ENCODE measurements at places on chromosomes 4 and X.

DNA sequence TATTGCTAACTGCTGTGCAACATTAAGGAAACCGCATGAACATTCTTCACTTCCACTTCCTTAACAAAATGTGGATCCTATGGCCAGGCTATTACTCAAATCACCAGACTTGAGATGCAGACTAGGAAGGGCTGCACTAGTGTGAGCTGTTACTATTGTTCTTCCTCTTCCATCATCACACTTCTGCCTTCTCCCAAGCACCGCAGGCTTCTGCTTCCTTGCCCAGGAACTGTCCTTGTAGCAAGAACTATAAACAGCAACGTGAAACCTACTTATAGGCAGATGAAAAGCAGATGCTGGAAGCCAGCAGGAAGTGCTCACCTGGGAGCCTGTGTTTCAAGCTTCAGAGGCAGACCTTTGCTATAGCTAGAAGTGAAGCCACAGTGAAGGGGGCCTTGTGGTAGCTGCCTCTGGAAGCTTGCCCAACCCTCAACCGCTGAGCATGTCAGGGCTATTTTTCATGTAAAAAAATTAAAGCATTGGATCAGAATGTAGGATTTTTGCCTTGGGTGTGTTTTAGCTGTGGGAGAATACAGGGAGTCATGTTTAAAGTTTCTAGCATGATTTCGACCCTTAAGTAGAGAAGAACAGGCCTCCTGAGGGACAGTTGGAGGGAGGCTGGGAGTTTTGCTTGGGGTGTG, 43.9 kb downstream of the CLNK start:
- peak; percentile 58 for DNase-seq

DNA sequence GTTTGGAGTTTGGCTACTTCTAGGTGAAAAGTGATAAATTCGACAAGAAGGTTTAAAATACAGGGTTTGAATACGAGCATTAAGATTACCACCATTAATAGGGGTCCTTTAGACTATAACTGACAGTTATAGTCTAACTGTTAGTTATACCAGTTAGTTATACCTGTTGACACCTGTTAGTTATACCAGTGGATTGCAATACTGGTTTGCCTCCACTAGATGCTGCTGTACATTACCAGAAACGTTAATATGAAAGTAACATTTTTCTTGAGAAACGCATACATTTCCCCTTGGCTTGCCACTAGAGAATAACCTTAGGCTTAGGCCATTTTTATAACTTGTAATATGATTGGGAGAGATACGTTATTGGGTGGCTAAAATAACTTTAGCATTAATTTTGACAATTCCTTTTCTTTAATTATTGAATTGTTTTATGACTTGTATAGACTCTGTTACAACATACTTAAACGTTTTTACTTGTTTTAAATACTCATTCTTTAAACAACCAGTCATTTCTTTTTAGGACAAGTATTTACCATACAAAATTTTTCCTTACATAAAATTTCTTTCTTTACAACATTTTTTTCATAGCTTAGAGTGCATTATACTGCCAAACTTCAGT, 911.2 kb downstream of the FSTL5 start:
- DNase-seq: peak; percentile 29

DNA sequence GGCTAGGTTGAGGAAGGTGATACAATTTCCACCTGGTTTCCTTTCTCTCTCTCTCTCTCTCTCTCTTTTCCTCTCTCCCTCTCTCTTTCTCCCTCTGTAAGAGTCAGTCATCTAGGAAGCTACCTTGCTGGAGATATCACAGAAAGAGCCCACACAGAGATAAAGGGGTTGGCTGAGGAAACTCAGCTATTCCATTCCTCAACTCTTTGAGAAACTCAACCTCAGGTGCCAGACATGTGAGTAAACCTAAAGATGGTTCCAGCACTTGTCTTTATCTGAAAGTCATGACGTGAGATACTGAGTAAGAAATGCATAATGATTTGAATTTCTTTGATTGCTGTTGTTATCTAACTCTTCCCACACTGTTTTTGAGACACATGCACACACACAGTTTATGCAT, 564.0 kb downstream of the SPOCK3 start:
- peak; percentile 39 for DNase-seq

DNA sequence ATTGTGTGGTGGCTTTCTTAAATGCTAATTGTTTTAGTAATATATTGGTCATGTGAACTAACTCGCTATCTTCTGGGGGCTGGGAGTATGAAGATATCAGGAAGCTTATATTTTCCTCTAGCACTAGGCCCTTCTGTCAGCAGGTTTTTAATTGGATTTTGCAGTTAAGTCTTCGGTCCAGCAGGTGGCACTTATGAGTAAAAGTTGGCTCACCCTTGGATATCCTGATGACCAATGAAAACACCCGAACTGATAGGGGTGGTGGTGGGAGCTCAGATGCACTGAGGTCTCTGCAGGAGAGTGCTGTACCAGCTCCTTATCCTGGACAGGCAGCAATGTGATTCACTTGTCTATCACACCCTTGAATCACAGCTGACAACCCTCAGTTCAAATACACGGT, 1365.8 kb upstream of the DIAPH2 start:
- no peak for DNase-seq

DNA sequence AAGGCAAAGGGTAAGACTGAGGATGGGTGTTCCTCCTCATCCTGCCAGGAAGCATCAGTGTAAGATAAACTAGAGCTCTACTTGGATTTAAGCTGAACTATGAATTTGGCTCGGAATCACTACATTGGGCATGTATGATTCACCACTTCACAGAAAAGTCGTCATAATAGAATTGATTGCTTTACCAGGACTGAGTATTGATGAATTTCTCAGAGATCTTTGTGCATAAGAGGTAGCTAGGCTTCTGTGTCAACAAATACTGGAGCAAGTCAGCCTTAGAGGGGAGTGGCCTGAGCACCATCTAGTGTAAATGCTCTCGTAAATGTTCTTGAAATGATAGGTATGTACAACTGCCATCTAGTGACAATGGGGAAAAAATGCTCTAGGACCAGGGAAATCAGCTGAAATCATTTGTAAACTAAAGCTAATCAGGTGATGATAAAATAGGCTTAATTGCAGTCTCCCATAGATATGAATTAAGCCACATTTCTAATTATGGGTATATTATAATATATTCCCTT, 309.5 kb upstream of the FMR1 start:
- DNase-seq: no peak

DNA sequence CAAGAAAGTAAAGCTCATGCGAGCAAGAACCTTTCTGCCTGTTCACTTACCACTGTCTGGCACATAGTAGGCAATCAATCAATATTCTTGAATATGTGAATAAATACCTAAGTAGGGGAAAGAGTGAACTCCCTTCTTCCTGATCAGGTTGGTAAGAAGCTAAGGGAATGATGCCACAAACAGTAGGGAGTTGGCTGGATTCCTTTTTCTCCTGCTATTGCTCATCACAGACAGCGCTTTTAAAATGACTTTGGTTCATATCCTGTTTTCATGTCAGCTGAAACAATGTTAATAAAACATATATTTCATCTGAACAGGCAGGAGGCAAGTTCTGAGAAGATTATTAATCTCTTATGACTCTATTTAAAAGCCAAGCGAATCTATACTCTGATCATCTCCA, 99.2 kb downstream of the NSUN7 start:
- peak; percentile 27 for DNase-seq

DNA sequence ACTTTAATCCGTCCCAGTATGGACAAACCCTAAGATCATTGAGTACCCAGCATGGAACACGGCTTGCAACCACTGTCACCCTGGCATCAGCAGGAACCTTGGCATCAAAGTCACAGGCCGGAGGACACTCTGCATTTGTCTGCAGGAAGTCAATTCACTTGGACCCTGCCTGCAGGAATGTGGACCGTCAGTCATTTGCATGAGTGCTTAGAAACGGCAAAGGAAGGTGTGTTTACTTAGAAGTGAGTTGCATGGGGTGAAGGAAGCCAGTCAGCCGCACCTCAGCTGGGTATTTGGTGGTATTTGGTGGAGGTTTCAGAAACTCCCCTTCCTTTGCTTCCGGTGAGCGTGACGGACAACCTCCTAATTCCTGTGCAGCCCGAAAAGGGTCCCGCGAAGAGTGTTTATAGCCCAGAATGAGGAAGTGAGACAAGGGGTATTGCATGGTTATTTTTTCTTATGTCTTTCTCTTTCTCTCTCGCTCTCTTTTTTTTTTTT, 15.5 kb downstream of the P2RY8 start:
- DNase-seq: no peak

DNA sequence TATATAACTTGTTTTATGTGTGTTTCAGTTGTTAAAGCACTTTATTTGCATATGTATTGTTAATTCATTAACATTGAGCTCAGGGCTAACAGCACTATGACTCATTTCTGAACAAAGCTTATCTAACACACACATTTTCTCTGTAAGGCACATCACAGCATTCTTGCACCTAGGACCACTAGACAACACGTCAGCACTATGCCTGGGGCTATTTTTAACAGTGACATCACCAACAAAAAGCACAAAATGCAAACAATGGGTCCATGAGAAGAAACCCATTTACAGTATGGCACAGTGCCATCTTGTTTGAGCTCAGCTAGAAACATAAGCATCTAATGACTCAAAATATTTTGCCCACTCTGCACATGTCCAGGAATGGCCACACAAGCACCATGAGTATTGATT, 124.4 kb downstream of the RELL1 start:
- DNase-seq: peak; percentile 69

- no peak for DNase-seq
These were observed 51.5 kb upstream of the BEND2 start for GRCh38 chrX:18272222-18272621.

GRCh38 chr4:59612235-59612634, 1587.9 kb upstream of the ADGRL3 start:
- peak; percentile 97 for DNase-seq

DNA sequence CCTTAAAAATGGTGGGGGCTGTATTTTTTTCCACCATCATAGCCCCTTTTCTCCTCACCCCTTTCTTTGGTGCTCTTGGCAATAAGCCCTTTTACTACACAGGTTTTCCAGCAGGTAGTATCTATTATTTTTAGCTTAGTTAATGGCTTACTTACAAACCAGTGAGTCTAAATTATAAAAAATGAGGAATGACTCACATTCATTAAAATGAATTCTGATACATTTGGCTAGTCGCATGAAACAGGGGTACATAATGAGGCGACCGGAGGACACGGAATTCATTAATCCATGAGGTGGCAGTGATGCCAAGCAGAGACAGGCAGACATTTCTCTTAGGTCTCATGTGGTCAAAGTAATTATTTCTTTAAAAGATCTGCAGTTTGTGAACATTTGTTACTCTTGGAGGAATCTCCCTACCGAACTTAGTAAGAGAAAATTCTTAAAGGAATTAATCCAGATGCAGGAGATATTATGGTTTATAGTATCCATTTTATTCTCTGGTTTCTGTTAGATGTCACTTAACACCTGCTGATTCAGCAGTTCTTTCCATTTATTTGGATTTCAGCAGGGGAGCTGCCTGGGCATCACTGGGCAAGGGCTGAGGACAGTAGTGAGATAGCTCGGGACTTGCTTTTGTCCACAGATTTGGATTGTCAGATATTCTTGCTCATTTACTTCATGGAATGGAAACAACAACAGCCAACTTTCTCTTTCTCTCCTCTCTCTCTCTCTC, 575.0 kb upstream of the NR3C2 start:
- DNase-seq: no peak

DNA sequence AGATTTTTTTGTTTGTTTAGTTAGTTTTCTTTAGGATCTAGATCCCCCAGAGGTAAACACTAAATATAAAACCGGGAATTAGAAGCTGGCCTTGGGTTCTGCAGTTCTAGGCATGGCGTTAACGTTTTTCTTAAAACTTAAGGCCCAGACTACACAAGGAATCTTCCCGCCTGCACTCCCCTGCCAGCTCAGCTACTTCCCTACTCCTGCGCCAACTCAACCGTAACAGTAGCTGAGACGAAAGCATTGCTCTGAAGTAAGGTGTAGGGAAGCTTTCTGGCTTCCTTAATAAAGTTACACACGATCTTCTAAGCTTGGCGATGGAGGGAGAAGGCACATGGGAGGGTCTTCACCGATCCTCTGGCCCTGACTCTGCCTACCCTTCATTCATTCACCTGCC, 37.1 kb downstream of the CPE start:
- DNase-seq: no peak

GRCh38 chrX:149939655-149939904, 1.3 kb upstream of the EOLA2 start:
- DNase-seq: no peak

DNA sequence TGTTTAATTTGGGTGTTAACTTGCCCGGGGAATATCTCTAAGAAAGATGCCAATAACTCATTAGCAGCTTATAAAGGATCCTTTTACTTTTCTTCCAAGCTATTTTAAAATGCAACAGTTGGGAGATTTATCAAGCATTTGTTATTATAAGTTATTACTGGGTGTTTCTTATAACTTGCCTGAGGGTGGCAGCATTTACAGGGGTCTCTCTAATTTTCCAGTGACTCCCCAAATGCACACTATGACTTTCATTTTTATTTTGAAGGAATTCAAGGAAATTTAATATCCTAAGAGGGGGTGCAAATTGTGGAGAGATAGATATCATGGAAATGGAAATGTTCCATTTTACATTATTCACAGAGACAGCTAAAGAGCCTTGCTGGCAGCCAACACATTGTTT, 138.0 kb downstream of the PDGFRA start:
- DNase-seq: no peak

GRCh38 chr4:52250154-52250553, 199.1 kb downstream of the SPATA18 start:
- DNase-seq: no peak

GRCh38 chr4:5759236-5760075, 48.5 kb downstream of the EVC start:
- DNase-seq: no peak

GRCh38 chr4:188627892-188628291, 488.7 kb downstream of the TRIML1 start:
- DNase-seq: no peak

GRCh38 chrX:46328133-46328532, 217.1 kb downstream of the ZNF674 start:
- DNase-seq: no peak

DNA sequence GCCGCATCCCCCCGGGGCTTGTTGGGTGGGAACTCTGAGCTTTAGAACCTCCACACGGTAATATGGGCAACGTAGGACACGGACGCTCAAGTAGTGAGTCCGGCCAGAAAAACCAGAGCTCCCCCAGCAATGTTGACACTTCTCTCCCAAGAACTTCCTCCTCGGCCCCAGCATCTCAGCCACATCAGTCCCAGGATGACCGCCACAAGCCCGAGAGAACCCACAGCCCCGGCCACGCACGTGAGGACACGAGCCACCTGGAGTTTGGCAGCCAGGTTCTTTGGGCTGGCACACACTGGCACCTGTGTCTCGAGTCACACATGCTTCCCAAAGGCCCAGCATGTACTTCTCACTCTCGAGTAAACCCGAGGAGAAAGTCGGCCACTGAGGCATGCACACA, 16.3 kb downstream of the CLDN34 start:
- DNase-seq: no peak
